Activated naive CD8-positive, alpha-beta T cell treated with anti-CD3 and anti-CD28 coated beads, Interleukin-2, amount 10 ng/mL, durations not matched to agents 7 days and 5 days (primary cell): ENCODE measurements at places on chromosomes 4 and X.

DNA sequence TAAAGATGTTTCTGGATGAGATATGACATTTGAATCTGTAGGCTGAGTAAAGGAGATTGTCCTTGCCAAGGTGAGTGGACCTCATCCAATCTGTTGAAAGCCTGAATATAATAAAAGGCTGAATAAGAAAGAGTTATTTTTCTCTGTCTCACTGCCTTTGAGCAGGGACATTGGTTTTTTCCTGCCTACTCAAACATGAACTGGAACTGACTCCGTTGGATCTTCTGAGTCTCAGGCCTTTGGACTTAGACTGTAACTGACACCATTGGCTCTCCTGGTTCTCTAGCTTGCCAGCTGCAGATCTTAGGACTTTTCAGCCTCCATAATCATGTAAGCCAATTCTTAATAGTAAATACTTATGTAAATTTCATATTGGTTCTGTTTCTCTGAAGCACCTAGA, 43.5 kb downstream of the PPEF2 start:
- no peak for DNase-seq

DNA sequence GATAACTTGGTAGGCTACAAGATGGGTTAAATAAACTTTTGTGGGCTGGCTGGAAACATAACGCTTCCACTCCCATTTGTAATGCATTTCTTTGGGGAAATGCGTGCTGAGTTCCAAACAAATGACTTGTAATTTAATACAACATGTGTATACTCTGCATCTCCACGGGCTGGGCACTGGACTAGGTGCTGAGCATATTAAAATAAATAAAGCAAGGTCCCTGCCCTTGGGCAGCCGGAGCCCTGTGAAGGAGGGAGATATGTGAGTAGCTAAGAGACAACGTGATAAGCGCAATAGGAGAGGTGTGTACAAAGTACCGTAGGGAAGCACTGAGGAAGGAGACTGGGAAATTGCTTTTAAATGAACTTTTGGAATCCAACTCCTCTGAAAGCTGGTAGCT, 147.2 kb upstream of the RBPJ start:
- DNase-seq = no peak

- DNase-seq = no peak
These were observed 1030.3 kb upstream of the LCORL start for GRCh38 chr4:19051831-19052230.

GRCh38 chr4:76499461-76499860, 64.4 kb downstream of the SHROOM3 start:
- no peak for DNase-seq

DNA sequence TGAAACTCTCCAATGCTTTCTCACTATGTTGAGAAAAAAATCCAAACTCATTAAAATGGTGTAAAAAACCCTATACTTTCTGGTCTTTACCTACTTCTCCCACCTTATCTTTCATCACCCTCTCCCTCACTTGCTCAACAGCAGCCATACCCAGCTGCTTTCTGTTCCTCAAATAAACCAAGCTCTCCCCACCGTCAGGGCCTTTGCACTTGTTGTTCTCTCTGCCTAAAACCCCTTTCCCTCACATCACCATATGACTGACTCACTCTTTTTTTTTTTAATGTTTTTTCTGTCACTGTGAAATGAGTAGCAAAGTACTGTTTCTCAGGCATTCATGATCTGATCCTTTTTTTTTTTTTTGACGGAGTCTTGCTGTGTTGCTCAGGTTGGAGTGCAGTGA, 122.3 kb upstream of the TMEM164 start:
- no peak for DNase-seq

GRCh38 chrX:129091097-129091496, 432.2 kb downstream of the SMARCA1 start:
- DNase-seq = no peak

- DNase-seq = no peak
These were observed 24.8 kb upstream of the GUCY1B1 start for GRCh38 chr4:155734065-155734464.

DNA sequence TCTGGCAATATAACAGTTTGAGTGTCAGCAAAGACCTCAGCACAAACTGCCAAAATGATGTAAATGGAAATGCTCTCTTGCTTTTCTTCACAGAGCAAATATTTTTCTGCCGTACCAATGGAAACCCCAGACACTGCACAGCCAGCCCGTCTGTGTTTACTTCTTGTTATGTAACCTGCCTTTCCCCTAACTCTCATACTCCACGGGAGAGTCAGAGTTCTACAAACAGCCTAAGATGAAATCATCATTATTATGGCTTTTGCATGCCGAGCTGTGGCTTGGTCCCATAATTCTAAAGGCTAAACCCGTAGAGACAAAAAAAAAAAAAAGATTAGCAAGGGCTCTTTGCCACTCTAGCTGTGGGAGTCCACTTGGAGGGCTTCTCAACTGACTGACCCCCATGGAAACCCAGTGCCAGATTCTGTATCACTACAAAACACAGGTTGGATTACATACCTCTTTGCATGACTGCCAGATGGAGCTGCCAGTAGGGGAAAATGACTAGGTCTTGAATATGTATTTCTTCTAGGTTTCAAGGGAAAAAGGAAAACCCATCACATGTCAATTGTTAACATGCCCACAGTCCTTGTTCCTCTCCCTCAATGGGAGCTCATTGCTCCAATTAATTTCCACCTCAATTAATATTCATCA, 197.2 kb upstream of the CNKSR2 start:
- DNase-seq = no peak

DNA sequence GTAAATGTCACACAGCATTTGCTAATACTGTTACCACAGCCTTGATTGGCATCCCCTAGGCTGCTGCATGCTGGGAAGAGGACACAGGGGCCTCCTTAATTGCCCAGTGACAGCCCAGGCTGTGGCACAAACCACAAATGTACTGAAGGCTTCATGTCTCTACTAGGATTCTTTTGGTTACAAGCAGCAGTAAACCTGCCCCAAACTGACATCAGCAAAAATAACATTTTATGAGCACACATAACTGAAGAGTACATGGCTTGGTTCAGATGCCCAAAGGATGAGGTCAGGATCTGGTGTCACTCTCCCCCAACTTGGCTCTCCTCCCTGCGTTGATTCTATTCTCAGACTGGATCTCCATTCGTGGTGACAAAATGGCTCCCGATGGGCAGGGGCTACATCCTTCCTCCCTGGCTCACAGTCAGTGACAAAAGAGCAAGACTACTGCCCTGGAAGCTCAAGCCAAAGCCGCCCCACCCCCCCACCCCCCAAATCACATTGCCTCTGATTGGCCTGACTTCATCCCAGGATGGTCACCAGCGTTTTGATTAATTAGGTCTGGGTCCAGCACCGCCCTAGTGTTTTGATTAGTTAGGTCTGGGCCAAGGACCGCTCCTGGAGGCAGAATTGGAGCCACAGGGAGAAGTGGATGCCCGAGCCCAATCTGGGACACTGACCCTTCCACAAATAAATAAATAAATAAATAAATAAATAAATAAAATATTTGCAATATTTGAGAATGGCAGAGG, 180.5 kb upstream of the RBPJ start:
- DNase-seq = no peak

DNA sequence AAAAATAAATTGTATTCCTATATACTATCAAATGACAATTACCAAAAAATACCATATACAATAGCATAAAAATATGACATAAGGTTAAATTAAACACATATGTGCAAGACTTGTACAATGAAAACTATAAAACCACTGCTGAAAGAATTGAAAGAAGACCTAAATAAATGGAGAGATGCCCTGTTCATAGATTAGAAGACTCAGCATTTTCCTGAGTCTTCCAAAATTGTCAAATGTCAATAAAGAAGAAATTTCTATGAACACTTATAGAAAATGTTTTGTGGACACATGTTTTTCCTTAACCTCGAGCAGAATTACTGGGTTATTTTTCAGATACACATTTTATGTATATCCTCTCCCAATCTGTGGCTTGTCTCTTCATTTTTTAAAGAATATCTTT, 103.1 kb upstream of the DCLK2 start:
- no peak for DNase-seq

DNA sequence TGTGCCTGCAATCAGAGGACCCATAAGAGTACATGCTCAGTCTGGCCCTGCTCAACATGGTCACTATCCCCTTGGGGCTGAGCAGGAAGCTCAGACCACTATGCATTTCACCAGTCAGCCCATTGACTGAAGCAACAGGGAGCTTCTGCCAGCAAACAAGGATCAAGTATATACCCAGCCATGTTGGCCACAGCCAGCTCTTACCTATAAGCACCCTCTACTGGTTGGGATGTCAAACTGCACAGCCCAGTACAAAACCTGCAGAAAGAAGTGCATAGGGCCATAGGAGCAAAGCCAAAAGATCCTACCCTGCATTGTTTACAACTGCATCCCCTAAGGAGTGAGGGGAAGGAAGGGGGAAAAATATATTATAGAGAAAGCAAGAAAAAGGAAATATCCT, 214.4 kb upstream of the CPEB2 start:
- no peak for DNase-seq

DNA sequence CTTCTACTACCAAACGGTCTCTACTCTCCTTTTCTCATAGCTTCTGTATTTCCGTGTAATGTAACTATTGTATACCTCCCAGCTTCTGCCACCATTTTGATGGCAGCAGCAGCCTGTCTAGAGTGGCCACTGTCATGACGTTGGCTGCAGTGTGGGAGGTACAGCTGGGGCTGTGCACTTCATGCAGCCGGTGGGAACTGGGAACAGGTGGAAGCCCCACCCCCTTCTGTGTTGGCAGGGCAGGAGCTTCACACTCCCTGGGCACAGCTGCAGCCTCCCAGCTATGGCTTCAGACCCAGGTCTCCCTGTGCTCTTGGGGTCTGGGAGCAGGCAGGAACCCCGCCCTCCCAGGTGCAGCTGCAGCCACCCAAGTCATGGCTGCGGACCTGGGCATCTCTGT, 49.8 kb upstream of the SEC24B start:
- no peak for DNase-seq

GRCh38 chrX:2427147-2427546, 73.6 kb downstream of the DHRSX start:
- no peak for DNase-seq

DNA sequence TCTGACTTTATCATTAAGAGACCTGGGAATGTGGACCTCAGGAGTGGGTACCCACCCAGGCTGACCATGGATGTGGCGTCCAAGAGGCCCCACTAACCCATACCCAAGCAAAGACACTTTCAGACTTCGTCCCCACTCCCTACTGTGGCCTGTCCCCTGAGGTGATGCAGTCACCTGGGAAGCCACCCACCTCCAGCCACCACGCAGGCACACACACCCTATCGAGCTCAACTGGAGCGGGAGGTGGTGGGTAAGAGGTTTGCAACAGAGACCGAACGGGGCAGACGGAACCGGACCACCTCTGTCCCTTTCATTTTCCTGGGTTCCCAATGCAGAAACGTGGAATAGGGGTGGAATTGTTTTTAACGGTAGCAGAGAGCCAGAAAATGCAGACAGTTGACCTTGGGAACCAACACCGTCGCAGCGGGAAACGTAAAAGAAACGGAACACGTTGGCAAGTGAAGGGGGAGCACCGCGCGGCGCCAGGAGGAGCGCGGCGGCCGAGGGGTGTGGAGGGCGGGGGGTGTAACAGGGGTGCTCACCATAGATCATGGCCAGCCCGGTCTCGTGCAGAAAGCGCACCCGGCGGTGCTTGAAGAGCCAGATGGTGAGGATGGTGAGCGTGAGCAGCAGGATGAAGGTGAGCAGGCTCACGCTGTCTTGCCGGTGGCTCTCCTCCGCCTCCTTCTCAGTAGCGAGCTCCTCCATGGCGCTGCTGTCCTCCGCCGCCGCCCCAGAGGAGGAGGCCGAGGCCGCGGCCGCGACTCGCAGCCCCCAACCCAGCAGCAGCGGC, 559 bp downstream of the SLC9A7 start:
- DNase-seq = peak; percentile 34

DNA sequence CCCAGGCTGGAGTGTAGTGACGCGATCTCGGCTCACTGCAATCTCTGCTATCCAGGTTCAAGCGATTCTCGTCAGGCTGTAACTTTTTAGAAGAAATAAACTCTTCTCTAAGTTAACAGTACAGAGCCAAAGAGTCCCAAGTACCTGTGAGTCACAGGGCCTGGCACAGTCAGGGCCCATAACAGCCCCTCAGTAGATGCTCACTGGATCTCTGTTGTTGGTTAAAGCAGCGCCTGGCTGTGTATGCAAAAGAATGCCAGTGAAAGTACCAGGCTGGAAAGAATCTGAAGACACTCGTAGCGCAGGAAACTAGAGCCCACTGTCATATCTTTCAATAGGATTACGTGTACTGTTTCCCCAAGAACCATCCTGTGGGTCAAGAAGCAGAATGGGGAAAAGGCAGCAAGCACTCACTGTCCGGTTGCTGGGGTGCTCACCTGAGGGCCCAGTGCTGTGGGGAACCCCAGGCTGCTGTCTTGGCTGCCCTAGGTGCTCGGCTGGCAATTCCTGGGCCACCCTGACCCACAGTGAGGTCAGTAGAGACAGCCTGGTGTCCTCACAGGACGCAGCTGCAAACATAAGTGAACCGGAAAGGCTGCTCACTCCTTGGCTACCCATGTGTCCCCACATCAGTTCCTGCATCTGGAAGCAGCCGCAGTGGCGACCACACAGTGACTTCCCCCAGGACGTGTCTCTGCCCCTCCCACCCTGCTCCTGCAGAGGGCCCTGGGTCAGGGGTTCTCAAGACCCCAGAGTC, 3.1 kb upstream of the SLBP start:
- DNase-seq = no peak

- DNase-seq = no peak
These were observed 522.4 kb upstream of the RPS6KA3 start for GRCh38 chrX:20789103-20789502.

GRCh38 chr4:84530454-84530853, 31.4 kb upstream of the NKX6-1 start:
- no peak for DNase-seq

- DNase-seq = no peak
These were observed 38.6 kb upstream of the HMX1 start for GRCh38 chr4:8910100-8910821.

- DNase-seq = no peak
These were observed 36.0 kb upstream of the GABRA2 start for GRCh38 chr4:46425775-46426400.

GRCh38 chrX:83759872-83760271, 101.1 kb upstream of the CYLC1 start:
- no peak for DNase-seq

DNA sequence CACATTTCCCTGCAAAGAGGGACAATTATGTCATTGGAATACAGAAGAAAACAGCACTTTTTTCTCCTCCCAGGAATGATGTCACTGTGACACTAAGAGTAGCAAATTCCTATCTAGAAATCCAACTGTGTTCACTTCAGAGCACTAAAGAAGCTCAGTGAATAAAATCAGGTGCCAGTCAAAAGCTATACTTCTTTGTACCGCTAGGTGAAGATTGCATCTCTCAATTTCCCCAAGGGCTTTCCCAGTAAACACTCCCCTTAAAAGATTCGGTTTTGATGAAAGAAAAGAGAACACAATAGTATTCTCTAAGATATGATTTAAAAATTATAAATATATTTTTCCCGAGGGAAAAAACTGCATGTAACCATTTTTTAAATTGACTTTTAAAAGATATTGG, 104.7 kb upstream of the MID1 start:
- DNase-seq = no peak

- DNase-seq = no peak
These were observed 77.1 kb downstream of the HMX1 start for GRCh38 chr4:8794491-8794890.

- DNase-seq = peak; percentile 25
These were observed 18.7 kb upstream of the ADD1 start for GRCh38 chr4:2824836-2825381.
